GM23248 (cell line): ENCODE measurements at places on chromosomes 4 and X. TPM values are rescaled to one million over a fixed set of nuclear protein-coding genes. Genes with fewer than 3 reads are reported as not detected.

The USP17L11 gene
- not detected in 2 replicates for total RNA-seq

The RBMX gene
- 217 and 254 TPM in 2 replicates for total RNA-seq

The SSX3 gene
- total RNA-seq: not detected in 2 replicates

The NSUN7 gene
- total RNA-seq: not detected in 2 replicates

The CENPVL2 gene
- total RNA-seq: not detected in 2 replicates

The FABP2 gene
- total RNA-seq: not detected in 2 replicates

The UGT2B17 gene
- total RNA-seq: not detected in 2 replicates

The FOXP3 gene
- total RNA-seq: not detected in 2 replicates

The TEX13D gene
- total RNA-seq: not detected in 2 replicates

The CTAG1B gene
- not detected in 2 replicates for total RNA-seq

The SLC25A31 gene
- not detected in 2 replicates for total RNA-seq

The CSAG1 gene
- total RNA-seq: not detected in 2 replicates
